ENCODE measurements at places on chromosomes 7 and 10.

DNA sequence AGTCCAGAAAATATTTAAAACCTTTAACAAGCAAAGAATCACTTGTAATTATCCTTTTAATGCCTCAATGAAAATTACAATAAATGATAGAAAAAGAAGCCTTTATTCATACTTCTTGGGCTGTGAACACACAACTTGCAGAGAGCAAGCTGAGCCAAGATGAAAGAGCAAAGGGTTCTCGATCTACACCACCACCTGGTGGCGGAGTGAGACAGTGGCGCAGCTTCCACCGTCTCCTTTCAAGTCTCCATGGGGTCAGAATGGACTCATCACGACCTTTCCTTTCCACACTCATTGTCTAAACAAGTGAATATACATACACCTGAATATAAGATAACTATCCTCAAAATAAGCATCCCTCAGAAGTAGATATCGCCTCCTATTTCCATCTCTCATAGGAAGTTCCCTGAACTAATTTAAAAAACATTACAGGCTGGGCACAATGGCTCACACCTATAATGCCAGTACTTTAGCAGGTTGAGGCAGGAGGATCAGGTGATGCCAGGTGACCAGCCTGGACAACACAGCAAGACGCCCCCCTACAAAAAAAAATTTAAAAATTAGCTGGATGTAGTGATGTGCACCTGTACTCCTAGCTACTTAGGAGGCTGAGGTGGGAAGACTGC is 40.7 kb downstream of the ATE1 start:
- peak; percentile 65 for DNase-seq

DNA sequence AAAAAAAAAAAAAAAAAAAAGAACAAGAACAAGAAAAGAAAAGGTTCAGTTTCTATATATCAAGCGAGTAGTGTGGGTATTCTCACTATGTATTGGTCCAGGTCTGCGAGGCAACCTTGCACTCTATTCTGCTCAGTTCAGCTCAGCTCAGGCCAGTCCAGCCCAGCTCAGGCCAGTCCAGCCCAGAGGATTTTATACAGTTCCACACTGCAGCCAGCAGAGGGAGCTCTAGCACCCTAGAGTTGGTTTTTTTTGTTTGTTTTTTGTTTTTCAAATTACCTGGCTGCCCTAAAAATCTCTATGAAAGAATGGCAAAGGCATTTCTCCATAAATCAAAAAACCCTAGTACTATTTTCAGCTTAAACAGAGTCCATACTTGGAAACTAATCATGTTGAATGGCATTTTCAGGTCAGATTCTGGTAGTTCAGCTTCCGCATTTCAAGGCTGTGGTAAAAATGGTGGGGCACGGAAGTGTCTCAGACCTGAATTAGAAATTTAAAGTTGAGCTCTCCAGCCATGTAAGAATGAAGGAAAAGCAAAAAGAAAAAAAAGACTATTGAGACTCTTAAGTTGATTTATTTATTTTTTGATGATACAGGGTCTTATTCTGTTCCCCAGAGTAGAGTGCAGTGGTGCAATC is 55.2 kb upstream of the GSDME start:
- peak; percentile 55 for DNase-seq

GRCh38 chr7:66430164-66430545 is 198.5 kb upstream of the KCTD7 start:
- DNase-seq: no peak

GRCh38 chr7:26151650-26151952 is 397 bp upstream of the NFE2L3 start:
- no peak for DNase-seq

DNA sequence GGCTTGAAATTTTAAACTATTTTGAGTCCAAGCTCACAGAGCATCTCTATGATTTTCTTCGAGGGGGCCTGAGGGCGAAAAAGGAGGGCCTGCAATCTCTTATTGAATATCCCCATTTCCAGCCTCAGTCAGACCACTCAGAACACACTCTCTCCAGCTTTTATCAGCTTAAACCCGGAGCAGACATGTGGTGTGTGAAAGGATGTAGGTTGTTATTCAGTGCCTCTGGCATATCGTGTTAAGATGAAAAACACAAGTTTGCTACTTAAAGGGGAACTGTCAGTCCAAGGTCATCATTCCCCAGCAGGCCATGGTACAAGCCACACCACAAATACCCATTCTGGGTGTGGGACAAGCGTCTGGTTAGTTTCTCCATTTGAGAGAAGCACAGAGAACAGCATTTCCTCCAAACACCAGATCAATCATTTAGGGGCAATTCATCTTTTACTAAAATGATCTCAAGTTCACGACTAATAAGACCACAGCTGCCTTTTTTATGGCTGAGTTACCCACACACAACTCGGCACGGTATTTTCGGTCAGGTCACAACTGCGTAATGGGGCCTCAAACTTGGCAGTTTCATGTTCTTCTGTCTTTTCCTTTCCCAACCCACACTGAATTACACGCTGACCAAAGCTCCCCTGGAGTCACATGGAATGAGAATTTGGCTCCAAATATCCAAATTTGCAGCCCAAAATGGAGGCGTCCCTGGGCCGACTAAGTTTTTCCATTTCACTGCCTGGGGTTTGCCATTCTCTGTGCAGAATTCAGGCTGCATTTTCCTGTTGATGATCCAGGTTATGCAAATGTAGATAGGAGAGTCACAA is 188.4 kb downstream of the SEM1 start:
- DNase-seq: no peak

GRCh38 chr10:48788554-48788953 is 103.9 kb downstream of the WDFY4 start:
- DNase-seq: no peak

DNA sequence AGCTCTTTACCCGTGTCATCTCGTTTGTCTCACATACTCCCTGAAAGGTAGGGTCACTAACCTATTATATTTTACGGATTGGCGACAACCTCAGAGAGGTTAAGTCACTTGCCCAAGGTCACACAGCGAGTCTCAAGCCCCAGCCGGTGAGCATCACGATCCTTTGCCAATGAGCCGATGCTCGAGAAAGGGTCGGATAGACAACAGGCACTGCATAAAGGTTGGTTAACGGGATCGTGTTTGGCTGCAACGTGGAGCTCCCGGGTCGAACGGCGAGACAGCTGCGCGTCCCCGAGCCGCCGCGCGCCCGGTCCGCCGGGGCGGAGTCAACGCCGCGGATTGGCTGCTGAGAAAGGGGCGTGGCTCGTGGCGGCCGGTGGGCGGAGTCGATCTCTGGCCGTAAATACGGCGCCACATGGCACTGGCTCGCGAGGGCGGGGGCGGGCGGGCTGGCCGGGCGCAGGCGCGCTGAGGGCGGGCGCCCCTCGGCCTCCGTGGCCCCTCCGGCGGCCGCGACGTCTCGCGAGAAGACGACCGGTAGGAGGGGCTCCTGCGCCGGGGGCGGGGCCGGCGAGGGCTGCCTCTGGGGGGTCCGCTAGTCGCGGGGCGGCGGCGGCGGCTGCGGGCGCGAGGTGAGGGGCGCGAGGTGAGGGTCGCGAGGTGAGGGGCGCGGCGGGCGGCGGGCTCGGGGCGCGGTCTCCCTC is at the start of gene CHST12:
CHST12 (plus strand) TSS at position 598 of the 704 bp plus-strand sequence. CDS start 29,029 bp downstream, outside the sequence.
- peak; percentile 93 for DNase-seq

DNA sequence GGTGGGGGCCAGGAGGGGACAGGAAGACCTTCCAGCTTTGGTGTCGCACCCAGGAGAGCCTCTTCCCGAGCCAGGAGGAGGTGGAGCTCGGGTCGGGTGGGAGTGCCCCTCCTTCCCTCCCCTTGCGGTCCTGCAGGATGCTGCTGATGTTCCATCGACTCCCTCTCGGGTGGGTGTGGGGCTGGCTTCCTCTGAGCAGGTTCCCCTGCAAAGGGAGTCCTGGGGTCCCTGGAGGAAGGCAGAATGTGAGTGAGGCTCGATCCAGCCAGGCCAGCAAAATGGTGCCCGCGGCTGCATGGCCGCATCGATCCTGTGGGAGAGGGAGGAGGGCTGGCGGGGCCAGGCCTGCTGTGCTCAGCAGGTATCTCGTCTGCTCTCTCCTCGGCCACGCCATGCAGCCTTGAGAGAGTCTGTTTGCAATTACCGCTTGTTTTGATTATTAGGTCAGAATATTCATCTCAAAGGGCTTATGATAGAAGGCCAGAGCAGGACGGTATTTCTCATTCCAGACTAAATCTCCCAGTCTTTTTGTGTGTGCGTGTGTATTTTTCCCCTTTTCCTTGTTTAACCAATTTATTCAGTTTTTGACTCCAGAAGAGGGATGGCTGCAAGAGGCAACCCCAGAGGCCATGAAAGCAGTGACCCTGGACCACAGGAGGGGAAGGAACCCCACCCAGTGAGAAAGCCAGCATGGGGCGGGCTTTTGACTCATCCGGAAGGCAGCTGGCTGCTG is 137.3 kb upstream of the ZMIZ1 start:
- DNase-seq: no peak

Measured in RKO (cell line).